ENCODE measurements at places on chromosomes 16 and 17. TPM values are rescaled to one million over a fixed set of nuclear protein-coding genes. Genes with fewer than 3 reads are reported as not detected.

The EPOP gene
- 6.4 TPM for total RNA-seq

The GLIS2 gene
- 11.5 TPM for total RNA-seq

The HOXB13 gene
- total RNA-seq: not detected

The NPIPA2 gene
- total RNA-seq: not detected

The SLC52A1 gene
- 0.62 TPM for total RNA-seq

The CDK5R1 gene
- 16.0 TPM for total RNA-seq

The HES7 gene
- total RNA-seq: 1.8 TPM

The NARF gene
- total RNA-seq: 59.9 TPM

The PRRT2 gene
- 0.27 TPM for total RNA-seq

The FBXW10 gene
- not detected for total RNA-seq

DNA sequence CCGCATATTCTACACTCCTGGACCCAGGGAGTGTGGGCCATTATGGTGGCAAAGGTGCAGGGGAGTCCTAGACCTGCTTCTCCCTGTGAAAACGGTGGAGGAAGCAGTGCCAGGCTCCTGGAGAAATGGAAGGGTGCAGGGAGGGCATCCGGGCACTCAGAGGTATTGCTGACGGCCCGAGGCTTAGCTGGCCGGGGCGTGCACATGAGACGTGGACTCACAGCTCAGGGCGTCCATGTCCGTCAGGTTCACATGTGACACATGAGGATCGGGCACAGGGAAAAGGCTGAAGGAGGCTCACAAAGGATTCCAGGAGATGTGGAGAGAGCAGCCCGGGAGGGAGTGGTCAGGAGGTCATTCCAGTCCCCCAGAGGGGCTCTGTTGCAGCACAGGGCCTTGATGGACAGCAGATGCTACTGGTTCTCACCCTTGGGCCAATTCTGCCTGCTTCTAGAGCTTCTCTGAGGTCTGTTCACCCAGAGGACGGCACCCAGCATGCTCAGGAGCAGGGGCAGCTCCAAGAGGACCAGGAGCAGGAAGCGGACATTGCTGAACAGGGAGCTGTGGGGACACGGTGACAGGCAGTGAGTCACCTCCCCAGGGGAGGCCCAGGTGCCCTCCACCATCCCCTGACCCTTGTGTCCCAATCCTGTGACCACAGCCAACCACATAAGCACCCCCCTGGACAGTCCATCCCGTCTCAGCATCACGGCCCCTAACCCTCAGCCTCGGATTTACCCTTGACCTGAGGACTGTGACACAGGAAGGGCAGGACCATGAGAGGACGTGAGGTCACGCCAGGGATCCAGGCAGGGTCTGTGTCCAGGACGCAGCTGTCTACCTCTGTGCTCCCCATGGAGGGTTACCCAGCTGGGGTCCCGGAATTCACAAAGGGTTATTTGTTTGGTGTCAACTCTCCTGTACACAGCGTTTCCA, 4.5 kb downstream of the CD300C start:
- no peak for DNase-seq

- no peak for DNase-seq
Observed at GRCh38 chr17:79983456-79983855, 52.2 kb downstream of the TBC1D16 start.

GRCh38 chr17:57406131-57406980, 150.0 kb downstream of the MSI2 start:
- peak; percentile 81 for DNase-seq

DNA sequence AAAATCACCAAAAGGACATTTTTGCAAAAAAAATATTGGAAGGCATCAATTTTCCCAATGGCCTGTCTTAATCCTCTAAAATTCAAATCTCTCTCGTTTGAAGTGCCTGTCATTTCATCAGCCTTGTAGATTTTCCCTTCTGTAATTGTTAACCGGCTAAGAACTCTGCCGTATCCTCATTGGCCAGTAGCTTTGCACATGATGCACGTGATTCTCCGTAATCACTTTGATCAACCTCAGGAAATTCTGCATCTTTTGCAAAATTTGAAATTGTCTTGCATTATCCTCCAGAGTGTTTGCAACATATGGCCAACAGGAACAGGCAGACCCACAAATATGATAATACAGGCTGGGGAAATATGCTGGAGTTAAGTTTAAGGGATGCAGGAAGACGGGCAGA, 184.2 kb upstream of the RPL38 start:
- no peak for DNase-seq

DNA sequence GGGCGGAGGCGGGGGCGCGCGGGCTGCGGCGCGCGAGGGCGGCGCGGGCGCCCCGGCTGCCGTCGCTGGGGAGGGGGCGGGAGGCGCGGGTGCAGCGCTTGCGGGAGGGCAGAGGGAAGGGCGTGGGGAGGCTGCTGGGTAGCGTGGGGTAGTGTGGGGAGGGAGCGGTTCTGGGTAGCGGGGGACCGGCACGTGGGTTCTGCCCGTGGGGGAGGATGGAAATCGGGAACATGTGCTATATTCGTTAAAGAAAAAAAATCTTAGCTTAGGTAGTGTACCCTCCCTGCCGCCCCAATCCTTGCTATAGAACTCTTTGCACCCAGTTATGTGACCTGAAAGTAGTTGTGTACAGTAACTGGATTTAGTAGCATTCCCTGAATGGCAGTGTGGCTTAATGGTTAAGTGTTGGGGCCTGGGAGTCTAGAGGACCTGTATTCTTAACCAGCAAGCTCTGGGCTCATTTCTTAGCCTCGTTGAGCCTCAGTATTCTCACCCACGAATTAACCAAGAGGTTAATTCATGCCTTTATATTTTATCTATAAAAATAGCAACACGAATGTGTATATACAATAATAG, 646 bp downstream of the RABEP1 start:
- no peak for DNase-seq

- DNase-seq: no peak
Observed at GRCh38 chr16:3793161-3793576, 75.8 kb upstream of the TRAP1 start.

Data from kidney epithelial cell (primary cell).